ENCODE measurements at places on chromosomes 4 and X.

- no peak for DNase-seq
Measured at GRCh38 chr4:7244751-7245320, 52.5 kb downstream of the SORCS2 start.

DNA sequence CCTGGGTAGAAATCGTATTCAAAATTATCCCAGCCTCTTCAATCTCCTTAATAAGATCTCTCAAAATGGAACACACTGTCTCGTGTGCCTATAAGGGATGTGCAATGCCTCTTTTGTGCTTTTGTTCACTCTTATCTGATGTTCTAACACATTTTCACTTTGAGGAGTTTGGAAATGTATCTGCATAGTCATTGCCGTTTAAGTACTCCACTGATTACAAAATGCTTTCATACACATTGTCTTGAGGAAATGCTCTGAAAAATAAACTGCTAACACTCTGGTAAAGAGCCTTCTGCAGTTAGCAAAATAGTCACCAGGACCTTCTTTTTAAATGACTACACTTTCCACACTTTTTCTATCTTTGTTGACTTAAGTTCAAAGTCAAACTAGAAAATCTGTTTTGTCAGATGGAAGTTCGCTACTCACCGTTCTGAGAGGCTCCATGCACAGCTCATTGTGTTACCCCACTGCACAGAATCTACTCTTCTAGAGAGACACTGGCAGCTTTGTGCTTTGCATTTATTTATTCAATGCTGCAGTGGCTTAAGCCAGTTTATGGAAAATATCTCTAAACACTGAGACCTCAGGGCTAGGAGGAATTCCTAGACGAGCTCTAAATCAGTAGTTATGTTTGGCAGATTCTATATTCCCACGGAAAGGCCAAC, 159.0 kb downstream of the CHIC2 start:
- DNase-seq = no peak

- DNase-seq = no peak
Measured at GRCh38 chr4:127055357-127055756, 577.4 kb upstream of the INTU start.

DNA sequence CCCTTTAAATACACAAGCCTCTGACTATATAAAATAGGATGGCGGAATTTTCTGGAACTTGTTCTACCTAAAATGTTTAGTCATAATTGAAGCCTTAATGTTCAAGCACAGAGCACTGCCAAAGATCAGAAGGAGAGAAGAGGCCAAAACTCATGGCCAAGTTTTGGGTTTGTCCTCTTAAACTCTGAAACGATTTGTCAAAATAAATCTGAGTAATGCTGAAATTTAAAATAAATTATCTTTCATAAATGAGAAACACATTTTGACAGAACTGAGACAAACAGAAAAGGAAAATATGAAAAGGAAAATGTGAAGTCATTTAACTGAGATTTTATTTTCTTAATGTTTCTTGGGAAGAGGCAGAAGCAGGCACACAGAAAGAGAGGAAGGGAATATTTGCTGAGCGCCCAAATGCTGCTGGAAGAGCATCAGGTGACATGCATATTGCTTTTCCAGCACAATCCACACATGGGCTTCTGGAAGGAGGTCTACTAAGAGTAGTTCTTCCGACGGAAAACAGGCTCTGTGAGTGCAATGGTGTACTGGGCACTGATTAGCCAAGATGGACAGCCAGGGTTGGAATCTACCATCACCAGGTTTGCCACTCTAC, 47.4 kb upstream of the ZNF518B start:
- no peak for DNase-seq

GRCh38 chr4:148258535-148258934, 183.7 kb downstream of the NR3C2 start:
- DNase-seq = no peak
